ENCODE measurements at places on chromosomes 11 and 22.

DNA sequence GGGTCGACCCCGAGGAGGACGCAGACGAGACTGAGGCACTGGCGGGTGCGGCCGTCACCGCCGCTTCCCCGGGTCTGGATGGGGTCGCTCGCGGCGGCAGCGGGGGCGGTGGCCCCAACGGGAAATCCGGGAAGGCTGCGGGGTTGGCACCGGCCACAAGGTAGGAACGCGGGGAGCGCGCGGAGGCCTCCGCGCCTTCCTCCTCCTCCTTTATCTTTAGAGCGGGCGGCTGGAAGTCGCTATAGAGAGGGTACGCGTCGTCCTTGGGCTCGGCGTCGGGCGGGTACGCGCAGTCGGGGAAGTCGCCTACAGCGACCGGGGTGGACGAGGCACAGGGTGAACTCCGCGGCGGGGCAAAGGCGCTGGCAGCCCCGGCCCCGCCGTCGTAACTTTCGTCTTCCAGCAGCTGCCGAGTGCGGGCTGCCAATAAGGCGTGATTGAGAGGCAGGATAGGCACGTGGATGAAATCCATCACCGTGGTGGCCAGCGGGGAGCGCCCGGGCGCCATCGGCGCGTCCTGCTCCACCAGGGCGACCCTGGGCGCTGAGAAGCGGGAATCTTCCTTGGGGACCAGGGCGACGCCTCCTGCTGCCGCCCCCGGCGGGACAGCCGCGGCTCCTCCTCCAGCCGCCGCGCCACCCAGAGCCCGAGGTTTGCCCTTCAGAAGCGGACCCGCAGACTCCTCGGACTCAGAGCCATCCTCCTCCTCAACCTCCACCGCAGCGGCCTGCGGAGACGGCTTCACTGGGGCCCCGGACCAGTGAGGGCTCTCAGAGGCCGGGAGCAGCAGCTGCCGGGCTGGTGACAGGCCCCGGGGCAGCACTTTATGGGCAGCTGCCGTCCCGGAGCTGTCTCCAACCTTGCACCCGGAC is 1.7 kb downstream of the PGR start:
- DNase-seq = no peak

GRCh38 chr11:76978239-76978638 is 56.0 kb upstream of the B3GNT6 start:
- no peak for DNase-seq

GRCh38 chr11:101428918-101429317 is 154.9 kb downstream of the TRPC6 start:
- no peak for DNase-seq

- no peak for DNase-seq
Measured at GRCh38 chr22:49999063-49999945, 13.3 kb downstream of the IL17REL start.

DNA sequence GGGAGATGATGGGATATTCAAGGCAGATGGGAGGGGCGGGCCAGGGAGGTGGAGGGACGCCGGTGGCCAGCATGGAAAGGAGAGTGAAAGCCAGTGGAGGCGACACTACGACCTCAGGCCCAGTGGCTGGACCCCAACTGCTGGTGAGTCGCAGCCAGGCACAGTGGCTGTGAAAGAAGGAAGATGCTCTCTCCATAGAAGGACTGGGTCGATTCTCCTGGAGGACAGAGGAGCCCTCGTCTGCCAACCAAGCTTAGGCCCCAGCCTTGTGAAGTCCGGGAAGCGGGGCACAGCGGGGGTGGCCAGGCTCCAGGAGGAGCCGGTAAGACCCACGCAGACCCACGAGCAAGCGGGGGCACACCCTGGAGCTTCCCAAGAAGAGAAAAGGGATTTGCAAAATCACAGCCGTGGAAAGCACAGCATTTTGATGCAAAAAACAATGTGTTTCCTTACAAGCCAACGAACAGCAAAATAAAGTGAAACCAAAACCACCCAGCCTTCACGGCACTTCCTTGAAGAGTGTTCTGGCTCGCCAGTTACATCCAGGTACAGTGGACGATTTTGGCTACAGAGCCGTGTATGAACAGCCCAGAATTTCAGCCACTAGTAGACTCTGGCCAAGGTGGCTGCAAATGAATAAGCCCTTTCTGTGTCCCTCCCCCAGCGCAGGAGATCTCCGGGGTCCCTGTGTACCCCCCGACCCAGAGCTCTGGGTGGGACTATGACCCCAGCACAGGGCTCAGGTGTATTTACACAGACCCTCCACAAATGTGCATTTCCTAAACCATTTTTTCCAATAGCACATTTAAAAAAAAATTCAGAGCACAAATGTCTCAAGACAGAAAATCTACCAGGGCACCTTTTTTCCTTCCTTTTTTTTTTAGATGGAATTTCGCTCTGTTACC is 96.9 kb downstream of the TRMU start:
- DNase-seq = no peak

DNA sequence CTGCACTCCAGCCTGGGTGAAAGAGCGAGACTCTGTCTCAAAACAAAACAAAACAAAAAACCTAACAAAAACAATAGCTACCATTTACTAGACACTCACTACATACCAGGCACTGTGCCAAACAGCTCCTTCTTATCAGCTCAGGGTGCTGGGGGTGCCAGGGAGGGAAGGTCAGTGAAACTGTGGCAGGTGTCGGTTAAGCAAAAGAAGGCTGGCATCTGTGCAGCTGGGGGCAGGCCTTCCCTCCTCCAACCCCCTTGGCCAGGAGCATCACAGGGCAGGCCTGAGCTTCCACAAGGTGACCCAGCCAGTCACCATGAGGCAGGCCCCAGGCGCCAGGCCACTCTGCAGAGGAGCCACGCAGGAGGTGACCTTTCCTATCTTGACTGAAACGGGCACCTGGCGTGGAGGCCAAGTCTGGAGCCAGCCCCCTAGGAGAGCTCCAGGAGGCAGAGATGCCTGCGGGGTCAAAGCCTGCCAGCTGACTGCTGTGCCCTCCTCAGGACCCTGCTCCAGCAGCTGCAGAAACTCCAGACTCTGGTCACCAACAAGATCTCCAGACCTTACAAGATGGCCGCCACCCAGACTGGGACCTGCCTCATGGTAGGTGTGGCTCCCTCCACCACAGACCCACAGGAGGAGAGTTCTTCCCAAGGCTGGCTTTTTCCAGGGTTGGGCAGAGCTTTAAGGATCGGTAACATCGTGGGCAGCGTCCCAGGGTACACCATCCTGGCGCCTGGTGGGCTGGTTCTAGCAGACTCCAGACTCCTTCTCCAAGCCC is 31.3 kb upstream of the DGKZ start:
- no peak for DNase-seq

GRCh38 chr11:91303749-91304148 is 920.9 kb upstream of the FAT3 start:
- DNase-seq = no peak

DNA sequence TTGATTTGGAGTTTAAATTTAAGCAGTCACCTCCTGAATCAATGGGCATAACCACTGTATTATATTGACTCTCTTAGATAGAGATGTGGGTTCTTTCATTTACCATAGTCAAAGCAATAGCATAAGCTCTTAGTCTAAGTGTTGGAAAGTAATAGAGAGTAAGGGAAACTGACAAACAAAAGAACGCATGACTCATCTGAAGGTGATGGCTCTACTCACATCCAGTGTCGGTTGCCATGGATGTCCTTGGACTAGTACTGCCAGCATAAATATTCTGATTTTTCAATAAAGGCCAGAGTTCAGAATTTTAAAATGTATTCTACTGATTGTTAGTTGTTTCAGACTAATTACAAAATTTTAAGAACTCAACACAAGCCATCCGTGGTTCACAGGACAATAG is 444.9 kb upstream of the DDI1 start:
- DNase-seq = no peak

DNA sequence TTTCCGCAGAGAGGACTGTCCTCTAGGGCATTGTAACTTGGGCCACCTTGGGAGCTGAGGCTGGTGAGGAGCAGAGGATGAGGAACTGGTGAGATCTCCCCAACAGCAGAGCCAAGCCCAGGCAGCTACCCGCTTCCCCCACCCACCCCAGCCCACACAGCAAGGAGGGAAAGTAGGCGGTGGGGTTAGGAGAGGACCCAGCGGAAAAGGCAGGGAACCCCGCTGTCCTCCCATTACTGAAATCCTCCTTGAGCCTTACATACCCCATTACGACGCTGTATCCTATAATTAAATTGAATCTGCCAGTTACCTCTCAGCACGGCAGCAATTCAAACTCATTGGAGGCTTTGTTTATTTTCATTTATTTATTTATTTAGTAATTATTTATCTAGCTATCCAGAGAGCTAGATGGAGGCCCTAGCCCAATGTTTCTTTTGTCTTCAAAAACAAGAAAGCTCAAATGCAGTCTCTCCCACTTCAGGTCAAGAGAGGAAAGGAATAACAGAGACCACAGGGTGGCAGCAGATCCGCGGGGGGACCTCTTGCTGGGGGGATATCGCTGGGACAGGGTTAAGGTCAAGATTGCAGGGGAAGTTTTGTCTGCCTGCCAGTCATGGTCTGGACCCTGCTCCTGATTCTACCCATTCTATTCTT is 218.0 kb downstream of the ST3GAL4 start:
- no peak for DNase-seq
